ENCODE measurements at places on chromosomes 4 and X.

DNA sequence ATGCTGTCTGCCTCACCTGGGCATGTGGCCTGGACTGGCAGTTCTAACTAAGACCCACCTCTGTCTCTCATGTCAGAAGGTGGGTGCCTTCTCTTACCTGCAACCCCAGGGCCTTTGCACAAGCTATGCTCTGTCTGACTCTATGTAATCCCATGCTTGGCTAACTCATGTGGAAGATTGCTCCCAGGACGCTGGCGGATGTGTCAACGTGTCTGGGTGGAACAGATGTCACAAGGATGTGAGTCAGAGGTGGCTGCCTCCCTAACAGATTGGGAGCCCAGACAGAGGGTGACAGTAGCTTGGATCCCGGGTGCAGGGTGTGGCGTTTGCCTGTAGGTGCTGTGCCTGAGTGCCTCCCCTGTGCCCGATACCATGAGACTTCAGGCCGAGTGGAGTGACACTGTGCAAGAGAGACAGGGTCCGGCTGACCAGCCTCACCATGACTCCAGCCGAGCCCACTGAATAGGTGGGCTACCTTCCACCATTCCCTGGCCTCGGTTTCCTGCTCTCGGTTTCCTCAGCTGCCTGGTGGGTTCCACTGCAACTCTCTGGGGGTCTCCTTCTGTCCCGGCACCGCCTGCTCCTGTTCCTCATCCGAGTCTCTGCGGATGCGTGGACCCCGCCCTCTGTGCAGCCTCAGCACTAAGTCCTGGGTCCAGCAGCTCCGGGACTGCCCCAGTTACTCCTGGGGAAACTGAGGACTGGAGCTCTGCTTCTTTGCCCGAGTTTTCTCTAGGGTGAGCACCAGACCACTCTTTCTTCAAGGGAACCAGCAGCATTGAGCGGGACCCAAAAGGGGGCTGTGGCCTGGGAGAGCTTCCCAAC is 11.0 kb downstream of the SH3BP2 start:
- DNase-seq: no peak

DNA sequence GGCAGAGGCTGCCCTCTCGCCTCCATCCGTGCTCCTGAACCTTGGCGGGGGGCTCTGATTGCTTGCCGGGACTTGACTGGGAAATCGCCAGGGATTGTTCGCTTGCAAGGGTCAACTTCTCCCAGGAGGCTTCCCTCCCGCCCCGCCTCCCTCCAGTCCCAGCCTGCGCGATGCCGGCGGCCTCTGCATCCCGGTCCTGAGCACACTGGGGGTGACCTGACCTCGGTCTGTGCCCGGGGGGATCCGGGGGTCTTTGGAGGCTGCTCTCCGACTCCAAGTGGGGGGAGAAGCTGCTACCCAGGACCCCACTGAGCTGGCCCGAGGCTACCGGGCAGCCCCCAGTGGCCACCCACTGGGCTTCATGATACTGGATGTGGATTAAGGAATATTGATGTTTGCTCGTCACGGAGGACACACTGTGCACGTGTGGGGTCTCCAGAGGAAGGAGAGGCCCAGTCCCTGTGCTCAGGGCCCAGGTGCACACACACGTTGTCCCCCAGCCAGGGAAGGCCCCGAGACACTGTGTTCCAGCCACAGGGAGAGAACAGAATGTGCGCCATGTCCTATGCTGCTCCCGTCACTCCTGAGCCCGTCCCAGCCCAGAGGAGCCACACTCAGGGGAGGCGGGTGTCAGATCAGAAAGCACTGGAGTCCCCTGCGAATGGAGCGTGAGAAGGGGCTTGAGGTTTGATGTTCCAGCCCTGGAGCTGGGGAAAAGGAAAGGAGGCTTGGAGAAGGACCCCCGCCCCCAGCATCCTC is 55.9 kb upstream of the NKX1-1 start:
- DNase-seq: no peak

DNA sequence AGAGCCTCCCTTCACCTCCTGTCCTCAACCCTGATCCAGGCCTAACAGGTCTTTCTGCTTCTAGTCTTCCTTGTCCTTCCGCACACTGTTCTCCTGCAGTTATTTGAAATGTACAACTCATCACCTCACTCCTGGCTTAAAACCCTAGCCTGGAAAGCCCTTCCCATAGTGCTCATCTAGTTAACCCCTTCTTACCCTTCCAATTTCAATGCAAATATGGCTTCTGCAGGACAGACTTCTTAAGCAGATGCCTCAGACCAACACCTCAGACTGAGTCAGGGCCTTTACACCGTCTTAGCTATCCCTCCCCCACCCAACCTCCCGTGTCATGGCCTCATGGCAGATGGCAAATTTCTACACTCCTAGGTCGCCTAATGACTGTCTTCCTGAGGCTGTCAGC is 130.4 kb downstream of the BCOR start:
- no peak for DNase-seq

- no peak for DNase-seq
Measured at GRCh38 chrX:101395789-101396188, 5.0 kb downstream of the RPL36A start.

DNA sequence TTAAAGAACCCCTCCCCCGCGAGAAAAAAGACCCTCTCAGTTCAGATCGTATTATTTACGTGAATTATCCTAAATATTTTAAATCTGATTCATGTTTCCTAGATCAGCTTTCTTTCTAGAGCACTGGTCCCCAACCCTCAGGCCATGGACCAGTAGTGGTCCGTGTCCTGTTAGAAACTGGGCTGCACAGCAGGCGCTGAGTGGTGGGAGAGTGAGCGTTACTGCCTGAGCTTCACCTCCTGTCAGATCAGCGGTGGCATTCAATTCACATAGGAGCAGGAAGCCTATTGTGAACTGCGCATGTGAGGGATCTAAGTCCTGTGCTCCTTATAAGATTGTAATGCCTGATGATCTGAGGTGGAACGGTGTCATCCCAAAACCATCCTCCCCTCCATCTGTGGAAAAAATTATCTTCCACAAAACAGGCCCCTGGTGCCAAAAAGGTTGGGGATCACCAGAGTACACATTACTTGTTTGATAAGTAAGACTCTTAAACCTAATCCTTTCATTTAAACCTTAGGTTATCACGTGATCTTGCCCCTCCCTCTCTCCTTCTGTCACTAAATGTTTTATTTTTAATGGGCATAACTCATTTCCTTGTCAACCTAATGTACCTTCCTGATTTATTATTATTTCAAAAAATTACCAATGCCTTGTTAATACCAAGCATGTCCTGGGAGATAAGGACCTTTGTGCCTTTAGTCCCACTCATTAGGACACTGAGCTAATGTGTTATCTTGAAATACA is 442.9 kb downstream of the TLL1 start:
- no peak for DNase-seq

- DNase-seq: no peak
Measured at GRCh38 chrX:68945081-68945602, 116.3 kb downstream of the EFNB1 start.

- DNase-seq: no peak
Measured at GRCh38 chrX:112058255-112058654, 24.3 kb downstream of the TRPC5 start.

GRCh38 chrX:54708404-54708803 is 89.7 kb downstream of the ITIH6 start:
- no peak for DNase-seq

- DNase-seq: no peak
Measured at GRCh38 chr4:25103418-25103817, 56.8 kb downstream of the SEPSECS start.

GRCh38 chr4:45713996-45714395 is 409.9 kb downstream of the GABRG1 start:
- DNase-seq: no peak

GRCh38 chr4:117783716-117784115 is 250.6 kb upstream of the NDST3 start:
- no peak for DNase-seq

DNA sequence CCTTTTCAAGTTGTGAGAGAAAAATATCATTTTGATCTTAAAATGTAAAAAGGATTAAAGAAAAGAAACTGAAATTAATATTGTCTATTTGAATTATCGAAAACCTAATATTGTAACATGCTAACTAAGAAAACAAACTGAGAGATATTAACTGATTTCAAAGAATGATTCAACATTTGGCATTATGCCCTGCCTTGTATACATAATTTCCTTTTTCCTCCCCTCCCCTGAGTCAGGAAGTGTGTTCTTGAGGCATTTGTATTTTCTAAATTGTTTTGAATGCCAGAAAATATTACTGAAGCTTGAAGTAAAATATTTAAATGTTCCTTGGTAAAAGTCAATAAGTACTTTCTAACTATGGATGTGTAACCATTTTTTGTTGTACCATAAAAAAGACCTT is 49.4 kb downstream of the RPS6KA3 start:
- no peak for DNase-seq

DNA sequence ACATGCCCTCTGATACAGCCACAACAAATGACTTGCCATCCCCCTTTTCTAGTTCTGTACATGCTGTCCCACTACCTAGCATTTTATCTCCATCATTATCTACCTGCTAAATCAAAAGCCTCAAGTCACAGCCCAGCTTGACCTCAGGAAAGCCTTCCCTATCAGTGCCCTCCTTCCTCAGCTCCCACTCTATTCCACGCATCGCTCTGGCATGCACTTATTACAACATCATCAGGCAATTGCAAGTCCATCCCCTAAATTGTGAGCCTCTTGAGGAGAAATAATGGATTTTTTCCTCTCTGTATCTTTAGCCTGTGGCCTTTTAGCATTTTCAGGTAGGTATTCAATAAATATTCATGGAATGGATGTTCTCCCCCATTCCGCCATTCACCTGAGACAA is 5.7 kb downstream of the ARL13A start:
- no peak for DNase-seq

DNA sequence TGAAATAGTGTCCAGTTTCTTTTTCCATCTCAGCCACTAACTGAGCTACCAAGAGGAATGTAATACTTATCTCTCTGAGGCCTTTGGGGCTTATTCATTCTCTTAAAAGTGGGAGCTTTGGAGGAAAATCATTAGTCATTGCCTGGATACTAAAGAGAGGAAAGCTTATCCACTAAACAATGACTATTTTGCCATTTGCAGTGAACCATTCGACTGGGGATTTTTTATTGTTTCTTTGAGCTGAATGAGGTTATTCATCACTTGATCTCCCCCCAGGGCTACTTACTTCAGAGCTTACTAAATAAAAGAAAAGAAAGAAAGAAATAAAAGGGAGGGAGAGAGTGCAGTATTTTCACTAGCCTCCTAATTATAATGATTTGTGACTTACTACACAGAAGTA is 1329.5 kb upstream of the TENM3 start:
- DNase-seq: no peak

- DNase-seq: no peak
Measured at GRCh38 chr4:178894126-178894525, 1451.9 kb upstream of the AGA start.

GRCh38 chrX:23554304-23554703 is 113.0 kb upstream of the PRDX4 start:
- DNase-seq: peak; percentile 5
